ENCODE measurements at places on chromosomes 6 and 20.

DNA sequence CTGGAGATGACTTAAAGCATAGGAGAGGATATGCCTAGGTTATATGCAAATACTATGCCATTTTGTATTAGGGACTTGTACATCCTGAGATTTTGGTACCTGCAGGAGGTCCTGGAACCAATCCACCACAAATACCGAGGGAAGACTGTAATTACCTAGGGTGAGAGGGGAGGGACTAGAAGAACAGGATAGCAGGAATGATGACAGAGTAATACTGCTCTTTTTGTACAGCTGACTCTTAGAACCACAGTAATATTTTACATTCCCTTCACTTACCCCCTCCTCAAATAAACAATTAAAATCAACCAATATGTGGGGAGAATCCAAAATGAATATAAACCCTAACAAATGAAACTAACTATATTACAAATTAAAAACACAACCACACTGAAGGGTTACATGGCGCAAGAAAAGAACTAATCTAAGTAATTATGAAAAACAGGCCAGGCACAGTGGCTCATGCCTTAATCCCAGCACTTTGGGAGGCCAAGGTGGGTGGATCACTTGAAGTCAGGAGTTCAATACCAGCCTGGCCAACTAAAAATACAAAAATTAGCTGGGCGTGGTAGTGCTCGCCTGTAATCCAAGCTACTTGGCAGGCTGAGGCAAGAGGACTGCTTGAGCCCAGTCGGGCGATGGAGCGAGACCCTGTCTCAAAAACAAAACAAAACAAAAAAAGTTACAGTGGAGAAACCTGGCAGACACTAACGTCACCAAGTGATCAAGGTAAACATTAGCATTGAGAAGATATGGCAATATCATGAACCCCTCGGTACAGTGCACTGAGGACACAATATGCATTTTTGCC lies 37.1 kb downstream of the MAP1LC3A start:
- DNase-seq = peak; percentile 78

DNA sequence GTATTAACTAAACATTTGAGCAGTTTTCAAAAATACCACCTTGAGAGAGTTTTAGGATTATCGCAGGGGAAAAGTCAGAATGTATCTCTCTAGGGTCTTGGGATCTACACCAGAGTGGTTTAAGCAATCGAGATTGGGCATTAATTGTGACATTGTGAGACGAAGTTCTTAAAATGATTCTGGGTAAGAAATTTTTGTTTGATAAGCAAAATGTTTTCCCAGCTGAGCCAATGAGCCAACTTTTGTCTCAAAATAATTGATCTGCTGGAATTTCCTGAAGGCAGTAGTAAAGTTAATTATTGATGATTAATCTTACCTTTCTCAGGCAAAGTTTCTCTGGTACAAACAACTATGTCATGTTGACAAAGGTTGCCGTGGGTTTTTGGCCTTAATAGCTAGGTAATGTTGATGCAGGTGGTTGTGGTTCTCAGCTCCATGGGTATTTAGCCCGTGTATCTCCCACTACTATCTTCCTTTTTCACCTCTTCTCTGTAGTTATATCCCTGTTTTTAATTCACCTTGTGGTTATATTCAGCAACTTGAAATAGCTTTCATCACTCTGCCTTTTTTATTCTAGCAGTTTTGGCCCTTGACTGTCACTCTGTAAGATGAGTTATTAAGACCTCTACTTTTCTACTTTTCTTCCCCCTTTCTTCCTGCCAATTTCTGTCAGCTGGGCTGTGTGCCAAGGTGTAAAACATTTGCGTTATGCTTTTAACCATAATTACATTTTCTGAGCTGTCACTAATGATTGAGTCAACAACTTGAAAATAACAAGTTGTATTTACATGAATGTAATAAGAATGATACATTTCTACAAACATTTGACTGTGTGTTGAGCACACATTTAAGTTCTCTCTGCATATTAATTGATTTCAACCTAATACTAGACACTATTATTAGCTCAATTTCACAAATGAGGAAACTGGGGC lies 368.3 kb upstream of the BTBD3 start:
- DNase-seq = no peak

DNA sequence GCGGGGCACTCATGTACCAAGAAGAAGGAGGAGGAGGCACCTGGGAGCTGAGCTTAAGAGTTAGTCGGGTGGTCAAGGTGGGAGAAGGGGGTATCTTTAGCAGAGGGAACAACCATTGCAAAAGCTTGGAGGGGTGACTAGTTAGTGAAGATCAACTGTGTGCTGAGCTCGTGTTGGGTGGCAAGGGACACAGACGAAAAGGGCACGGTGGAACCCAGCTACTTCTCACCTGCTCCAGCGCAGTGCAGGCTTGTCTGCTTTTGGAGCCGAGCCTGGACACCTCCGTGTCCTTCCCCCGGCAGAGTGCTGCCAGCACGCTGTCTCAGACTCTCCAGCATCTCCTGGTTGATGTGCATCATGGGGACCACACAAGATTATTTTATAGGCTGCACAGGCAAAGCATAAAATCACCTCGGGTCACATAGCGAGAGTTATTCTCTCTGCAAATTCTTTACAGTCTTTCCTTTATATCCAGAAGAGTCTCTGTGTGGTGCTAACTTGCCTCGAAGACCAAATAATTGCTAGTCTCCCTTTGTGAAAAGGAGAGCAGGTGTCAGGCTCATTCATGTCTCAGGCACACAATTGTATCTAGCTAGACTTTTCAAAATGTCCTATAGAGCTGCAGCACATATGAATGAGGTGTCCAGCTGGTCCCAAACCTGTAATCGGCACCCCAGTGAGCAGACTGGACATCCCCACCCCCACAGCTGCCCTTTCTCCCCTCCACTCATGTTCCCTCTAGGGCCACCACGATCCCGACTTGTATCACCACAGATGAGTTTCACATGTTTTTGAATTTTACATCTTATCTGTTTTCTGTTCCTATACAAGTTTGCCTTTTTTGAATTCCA lies 123.4 kb downstream of the CEBPB start:
- no peak for DNase-seq

- no peak for DNase-seq
These were observed 546.0 kb downstream of the FRK start for GRCh38 chr6:115514656-115515055.

DNA sequence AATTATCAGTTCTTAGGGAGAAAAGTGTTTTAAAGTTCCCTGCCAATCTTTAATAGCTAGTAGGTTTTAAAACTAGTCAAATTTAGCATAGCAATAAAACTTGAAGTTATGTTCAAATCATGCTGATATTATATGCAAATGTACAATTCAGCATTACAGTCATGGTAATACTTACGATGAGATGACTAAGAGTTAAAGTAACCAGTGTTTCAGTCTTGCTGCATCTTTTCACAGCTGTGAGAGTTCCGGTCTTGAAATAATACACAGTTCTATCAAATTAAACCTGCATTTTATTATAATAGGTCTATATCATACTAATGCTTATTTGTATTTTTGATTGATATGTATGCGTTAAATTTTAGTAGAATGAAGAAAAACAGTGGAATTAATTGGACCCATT lies 26.1 kb downstream of the POPDC3 start:
- no peak for DNase-seq
